ENCODE measurements at places on chromosomes 3 and 15. TPM values are rescaled to one million over a fixed set of nuclear protein-coding genes. Genes with fewer than 3 reads are reported as not detected.

The SEMA6D gene
- 4.9 TPM for total RNA-seq

- no peak overlapping the region for H3K4me3 ChIP-seq
- no peak for DNase-seq
- no peaks in the 10 kb centered on the region for H3K27me3 ChIP-seq
- peaks cover 15% of the 10 kb centered on the region for H3K36me3 ChIP-seq
Observed at GRCh38 chr3:158712443-158712842, 19.8 kb downstream of the RARRES1 start.

- no peak overlapping the region for H3K4me3 ChIP-seq
- H3K4me1 ChIP-seq: peaks cover 19% of the 10 kb centered on the region
- no peaks in the 10 kb centered on the region for H3K27me3 ChIP-seq
- H3K36me3 ChIP-seq: no peaks in the 10 kb centered on the region
- no peak for DNase-seq
Observed at GRCh38 chr3:155981669-155982068, 111.2 kb downstream of the GMPS start.

GRCh38 chr3:129967761-129968160, 6.8 kb upstream of the TRH start:
- H3K4me3 ChIP-seq: no peak overlapping the region
- H3K27me3 ChIP-seq: peaks cover 48% of the 10 kb centered on the region
- DNase-seq: no peak

DNA sequence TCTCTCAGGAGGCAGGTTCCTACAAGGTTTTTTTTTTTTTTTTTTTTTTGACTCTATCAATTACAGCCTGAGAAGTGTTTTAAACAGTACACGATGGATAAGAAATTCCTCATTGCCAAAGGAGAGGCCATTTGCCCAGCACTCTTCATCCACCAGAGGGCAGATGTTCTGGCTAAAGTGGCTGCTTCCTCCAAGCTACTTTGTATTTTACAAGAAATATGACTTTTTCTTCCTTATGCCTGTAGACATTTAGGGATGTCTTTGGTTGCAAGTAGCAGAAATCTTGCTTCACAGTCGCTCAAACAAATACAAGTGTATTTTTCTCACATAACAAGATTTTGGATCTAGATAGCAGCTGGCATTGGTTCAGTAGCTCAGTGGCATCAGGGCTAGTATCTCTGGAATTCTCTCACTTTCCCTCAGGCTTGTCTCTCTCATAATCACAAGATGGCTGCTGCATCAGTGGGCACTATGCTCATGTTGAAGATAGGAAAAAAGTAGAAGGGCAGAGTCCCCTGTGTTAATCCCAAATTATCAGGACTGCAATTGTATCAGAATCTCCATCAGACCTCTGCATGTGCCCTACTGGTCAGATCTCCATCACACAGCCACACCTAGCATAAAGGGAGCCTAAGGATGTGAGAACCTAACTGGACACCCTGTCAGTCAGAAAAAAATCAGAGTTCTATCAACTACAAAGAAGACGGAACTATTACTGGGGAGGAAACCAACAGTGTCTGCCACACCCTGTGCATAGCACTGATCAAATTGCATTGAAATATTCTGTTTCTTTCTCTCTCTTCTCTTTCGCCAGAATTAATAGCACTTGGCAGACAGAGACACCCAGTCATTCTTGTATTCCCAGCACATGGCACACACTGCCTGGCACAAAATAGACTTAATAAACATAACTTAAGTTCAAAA, 138.9 kb upstream of the COL8A1 start:
- peaks cover 9% of the 10 kb centered on the region for H3K36me3 ChIP-seq
- H3K4me1 ChIP-seq: peaks cover 91% of the 10 kb centered on the region
- H3K4me3 ChIP-seq: peak overlapping the region; percentile 37
- H3K27ac ChIP-seq: peak overlapping the region; percentile 89
- H3K27me3 ChIP-seq: no peaks in the 10 kb centered on the region

Measured in chondrocyte (in vitro differentiated cells).